ENCODE measurements at places on chromosomes 2 and 18. TPM values are rescaled to one million over a fixed set of nuclear protein-coding genes. Genes with fewer than 3 reads are reported as not detected.

Gene TBC1D8
- total RNA-seq, result 62.6 TPM

Gene MMADHC
- total RNA-seq, result 200 TPM

Gene SLC14A1
- not detected for total RNA-seq

Gene MAPK4
- total RNA-seq, result not detected

Gene RGPD4
- total RNA-seq, result not detected

Gene SLC19A3
- total RNA-seq, result 0.86 TPM

Gene APOB
- total RNA-seq, result 1.3 TPM

Gene LYG1
- 0.57 TPM for total RNA-seq

Gene GNAL
- total RNA-seq, result 3.5 TPM

Gene KCNS3
- 0.53 TPM for total RNA-seq

Gene C2orf92
- 3.5 TPM for total RNA-seq

Gene MATN3
- 3.5 TPM for total RNA-seq

Gene STEAP3
- 27.9 TPM for total RNA-seq

Gene PROKR1
- not detected for total RNA-seq

Gene RNF144A
- total RNA-seq, result 11.0 TPM

Gene SERPINB12
- total RNA-seq, result not detected

Gene EML6
- total RNA-seq, result 0.80 TPM

Gene GRB14
- 10.0 TPM for total RNA-seq

Gene ARL4C
- total RNA-seq, result 2.1 TPM

Gene EDAR
- total RNA-seq, result not detected

Gene PCARE
- not detected for total RNA-seq

Gene TEX44
- not detected for total RNA-seq

Gene RAD51AP2
- not detected for total RNA-seq

Gene ZSCAN30
- 24.6 TPM for total RNA-seq

Gene FNDC4
- total RNA-seq, result 17.3 TPM
